NAMALWA (cell line): ENCODE measurements at places on chromosomes 1 and 21.

DNA sequence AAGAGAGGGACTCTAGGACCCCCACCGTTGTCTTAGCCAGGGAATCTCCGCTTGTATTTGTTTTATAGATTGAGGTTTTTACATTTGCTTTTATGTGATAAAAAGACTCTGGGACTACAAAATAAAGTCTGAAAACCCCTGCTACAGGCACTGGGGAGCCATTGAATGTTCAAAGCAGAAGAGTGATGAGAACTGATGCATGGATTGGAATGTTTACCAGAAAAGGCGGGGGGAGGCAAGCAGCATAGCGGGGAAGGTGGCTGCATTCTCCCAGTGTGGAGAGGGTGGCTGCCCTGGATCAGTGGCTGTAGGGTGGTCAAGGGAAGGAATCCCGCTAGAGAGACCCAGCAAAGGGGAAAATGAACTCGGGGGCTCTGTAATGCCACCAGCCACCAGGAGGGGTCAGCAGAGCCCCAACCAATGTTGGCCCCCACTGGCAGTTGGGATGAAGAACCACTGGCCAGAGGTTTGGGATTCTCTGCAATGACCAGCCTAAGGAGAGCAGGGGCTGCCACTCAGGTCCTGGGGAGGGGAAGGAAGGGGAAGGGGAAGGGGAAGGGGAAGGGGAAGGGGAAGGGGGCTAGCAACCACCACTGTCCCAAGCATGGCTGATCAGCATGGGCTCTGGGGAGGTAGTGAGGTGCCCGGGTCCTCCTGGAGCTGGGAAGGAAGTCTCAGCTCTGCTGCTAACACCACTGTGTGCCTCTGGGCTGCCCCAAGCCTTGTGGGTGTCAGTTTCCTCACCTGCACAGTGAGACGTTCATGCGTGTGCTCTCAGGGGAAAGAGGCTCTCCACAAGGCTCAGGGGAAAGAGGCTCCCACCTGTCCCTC, 19.2 kb upstream of the PEF1 start:
- DNase-seq = peak; percentile 64

DNA sequence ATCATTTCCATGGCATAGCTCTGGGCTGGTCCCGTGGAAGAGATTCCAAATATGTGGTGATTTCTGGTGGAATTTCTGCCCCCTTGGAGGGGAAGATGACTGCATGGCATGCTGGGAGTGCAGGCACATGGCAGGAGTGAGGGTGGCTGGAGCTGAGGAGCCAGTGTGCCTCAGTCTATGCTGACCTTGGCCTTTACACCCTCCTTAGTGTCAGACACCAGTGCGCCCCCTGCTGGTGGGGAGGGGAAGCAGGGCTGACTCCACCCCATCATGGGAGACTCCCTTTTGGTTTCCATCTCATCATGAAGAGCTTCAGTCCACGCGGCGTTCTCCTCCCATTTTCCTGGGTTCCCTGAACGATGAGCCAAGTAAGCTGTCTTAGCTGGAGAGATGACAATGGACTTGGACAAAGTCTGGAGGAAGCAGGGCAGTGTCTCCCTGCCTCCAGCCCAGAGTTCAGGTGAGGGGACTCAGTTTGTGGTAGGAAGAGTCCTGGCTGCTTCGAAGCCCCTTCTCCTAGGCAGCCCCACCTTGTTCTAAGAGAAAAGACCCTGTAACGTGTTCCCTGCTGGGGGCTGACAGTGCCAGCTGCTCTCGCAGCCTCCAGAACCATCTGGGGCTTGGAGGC, 10.3 kb downstream of the ALX3 start:
- DNase-seq = peak; percentile 75

DNA sequence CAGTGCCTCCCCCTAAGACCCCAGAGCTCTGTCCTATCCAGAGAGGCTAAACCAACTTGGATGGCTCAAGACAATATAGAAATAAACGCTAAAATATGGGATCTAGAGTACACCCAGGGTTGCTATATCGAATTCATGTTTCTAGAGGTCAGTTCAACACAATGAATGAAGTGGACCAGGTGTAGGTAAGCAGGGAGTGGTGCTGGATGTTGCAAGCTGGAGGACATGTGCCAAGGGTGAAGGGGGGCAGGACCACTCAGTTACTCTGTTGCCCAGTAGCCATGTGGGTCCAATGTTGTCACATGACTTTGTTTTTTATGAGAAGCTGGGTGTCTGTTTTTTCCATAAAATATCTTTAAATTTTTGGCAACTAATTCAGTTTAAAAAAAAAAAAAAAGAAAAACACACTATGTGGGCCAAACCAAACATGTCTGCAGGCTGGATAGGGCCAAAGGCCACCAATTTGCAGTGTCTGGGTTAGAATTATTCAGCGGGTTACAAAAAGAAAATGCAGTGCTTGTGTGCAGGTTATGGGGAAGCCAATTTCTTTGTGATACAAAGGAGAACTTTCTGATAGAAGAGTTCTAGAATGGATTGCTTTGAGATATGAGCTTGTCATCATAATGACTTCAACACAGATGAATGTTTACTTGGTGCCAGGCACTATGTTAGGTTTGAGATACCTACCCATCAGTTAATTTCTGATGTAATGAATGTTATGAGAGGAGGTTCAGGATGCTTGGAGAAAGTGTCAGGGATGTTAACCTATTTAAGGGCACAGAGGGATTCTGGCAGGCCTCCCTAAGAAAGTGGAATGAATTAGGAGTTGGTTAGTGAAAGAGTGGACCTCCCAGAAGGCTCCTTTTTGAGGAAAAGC, 8.9 kb downstream of the CACHD1 start:
- no peak for DNase-seq

GRCh38 chr1:112312879-112313278, 83.1 kb upstream of the CTTNBP2NL start:
- DNase-seq = no peak

- DNase-seq = no peak
These were observed 38.9 kb upstream of the SRP9 start for GRCh38 chr1:225738763-225739162.

DNA sequence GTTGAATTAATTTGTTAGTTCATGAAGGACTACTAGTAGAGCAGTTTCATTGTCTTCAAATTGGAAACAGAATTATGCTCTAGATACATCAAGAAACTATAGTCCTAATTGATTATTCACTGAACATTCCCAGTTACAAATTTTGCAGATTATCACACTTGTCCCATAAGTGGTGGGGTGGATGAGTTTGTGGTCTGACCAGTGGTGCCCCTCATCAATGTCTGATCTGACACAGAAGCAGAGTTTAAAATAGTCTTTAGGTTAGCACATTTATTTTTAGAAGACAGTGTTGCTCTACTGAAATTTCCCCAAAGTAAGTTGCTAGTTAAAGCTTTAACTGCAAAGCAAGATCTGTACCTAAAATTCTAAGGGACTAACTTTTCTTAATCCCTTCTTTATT, 42.9 kb downstream of the INKA2 start:
- DNase-seq = no peak

- DNase-seq = peak; percentile 54
These were observed 493 bp upstream of the ELOA start for GRCh38 chr1:23742670-23743286.
